Activated CD4-positive, alpha-beta T cell treated with anti-CD3 and anti-CD28 coated beads for 36 hours (primary cell): ENCODE measurements at places on chromosomes 2 and 18. TPM values are rescaled to one million over a fixed set of nuclear protein-coding genes. Genes with fewer than 3 reads are reported as not detected.
A peak's percentile ranks its signal among the peaks of the same experiment; 100 is the strongest.

GRHL1 gene
- 0.27 TPM for total RNA-seq

- no peaks in the 10 kb centered on the region for H3K4me1 ChIP-seq
- no peaks in the 10 kb centered on the region for H3K27me3 ChIP-seq
- H3K36me3 ChIP-seq: no peaks in the 10 kb centered on the region
- DNase-seq: no peak
These were observed 1815.6 kb upstream of the LRRTM1 start for GRCh38 chr2:82120115-82120514.

DNA sequence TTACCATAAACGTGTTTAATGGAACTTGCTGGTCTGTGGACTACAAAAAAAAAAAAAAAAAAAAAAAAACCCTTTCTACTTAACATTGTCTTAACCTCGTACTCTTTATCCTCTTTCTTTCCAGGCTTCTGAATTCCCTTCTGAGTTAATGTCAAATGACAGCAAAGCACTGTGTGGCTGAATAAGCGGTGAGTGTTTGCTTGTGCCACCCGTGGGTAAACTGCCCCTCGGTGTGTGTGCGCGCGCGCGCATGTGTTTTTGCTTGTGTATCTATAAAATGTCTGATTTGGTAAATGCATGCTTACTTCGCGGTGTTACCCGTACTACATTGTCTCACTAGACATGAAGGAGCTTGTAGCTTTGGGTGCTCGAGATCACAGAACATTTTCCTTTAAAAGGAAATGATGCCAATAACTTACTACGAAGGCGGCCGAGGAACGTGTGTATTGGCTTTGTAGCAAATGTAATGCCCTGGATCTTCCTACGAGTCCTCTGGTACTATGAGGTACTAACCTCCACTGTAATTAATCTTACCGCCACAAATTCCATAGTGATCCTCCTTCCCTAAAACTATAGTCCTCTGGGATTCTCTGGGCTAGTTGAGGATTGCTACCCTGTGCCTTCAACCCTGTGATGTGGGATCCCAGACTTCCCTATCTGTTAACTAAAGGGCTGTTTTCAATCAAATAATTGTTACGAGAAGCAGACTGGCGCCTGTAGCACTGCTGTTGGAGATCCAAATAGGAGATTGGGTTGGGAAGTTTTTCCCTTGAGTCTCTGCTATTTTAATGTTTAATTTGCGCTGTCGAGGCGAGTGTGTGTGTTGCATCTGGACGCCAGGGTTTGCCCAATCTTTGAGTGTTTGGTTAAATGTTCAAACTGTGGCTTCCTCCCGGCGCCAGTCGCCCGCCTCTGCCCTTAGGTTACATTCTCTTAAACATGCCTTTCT is 1.1 kb downstream of the ID2 start:
- H3K4me1 ChIP-seq: peaks cover 26% of the 10 kb centered on the region
- H3K27ac ChIP-seq: peak overlapping the region; percentile 97
- H3K36me3 ChIP-seq: peaks cover 28% of the 10 kb centered on the region
- peak; percentile 69 for DNase-seq
- peak overlapping the region; percentile 98 for H3K4me3 ChIP-seq

- no peaks in the 10 kb centered on the region for H3K4me1 ChIP-seq
- no peak for DNase-seq
- H3K4me3 ChIP-seq: no peak overlapping the region
- H3K36me3 ChIP-seq: no peaks in the 10 kb centered on the region
These were observed 52.6 kb upstream of the UNC80 start for GRCh38 chr2:209719034-209719433.

DNA sequence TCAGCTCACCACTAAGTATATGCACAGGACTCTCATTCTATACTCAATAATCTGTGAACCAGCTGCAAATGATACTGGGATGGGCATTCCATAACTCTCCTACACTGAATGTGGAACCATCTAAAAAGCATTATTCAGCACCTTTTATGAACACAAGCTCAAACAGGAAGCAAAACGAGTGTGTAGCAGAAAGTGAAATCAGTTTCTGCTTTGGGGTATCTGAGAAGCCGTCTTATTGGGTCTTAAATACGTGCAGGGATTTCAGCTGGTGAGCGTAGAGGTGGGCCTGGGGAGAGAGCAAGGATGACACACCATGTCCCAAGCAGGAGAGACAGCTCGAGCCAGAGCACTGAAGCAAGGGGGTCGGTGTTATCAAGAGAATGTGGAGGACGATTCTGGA is 120.0 kb upstream of the TTN start:
- DNase-seq: no peak
- H3K36me3 ChIP-seq: peaks cover 11% of the 10 kb centered on the region
- H3K4me1 ChIP-seq: no peaks in the 10 kb centered on the region
- H3K4me3 ChIP-seq: no peak overlapping the region
- H3K27ac ChIP-seq: no peak overlapping the region
- no peaks in the 10 kb centered on the region for H3K27me3 ChIP-seq

- no peak overlapping the region for H3K27ac ChIP-seq
- no peaks in the 10 kb centered on the region for H3K36me3 ChIP-seq
- H3K4me3 ChIP-seq: no peak overlapping the region
These were observed 84.1 kb downstream of the SMIM21 start for GRCh38 chr18:75343389-75343788.

DNA sequence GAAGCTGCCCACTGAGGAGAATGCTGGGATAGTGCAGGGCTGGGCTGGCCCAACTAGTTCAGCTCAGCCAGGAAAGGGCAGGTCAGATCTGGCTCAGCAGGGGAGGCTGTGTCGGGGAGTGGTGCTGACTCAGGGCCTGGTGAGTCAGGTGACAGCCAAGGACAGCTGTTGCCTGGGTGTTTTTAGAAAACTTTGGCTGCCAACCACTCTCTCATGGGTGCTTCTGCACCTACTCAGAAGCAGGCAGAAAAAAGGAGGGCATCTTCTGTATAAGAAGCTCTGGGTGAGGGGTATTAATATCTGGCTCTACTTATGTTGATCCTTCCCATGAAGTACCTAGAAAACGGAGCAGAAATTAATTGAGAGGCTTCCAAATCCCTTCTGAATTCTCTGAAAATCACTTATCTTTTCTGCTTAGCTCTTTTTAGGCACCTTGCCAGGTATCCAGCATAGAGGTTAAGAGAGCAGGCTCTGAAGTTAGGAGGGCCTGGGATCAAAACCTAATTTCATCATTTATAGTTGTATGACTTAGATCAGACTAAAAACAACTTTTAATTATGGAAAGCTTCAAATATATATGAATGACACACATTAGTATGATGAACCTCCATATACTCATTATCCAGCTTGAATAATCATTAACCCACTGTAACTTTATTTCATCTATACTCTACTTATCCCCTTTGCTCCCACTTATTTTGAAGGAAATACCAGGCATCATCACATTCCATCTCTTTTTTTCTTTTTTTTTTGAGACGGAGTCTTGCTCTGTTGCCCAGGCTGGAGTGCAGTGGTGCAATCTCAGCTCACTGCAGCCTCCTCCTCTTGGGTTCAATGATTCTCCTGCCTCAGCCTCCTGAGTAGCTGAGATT is 15.5 kb upstream of the RAB10 start:
- H3K4me3 ChIP-seq: no peak overlapping the region
- peaks cover 6% of the 10 kb centered on the region for H3K4me1 ChIP-seq
- no peak overlapping the region for H3K27ac ChIP-seq

- H3K27ac ChIP-seq: no peak overlapping the region
- no peaks in the 10 kb centered on the region for H3K36me3 ChIP-seq
- no peak overlapping the region for H3K4me3 ChIP-seq
- no peak for DNase-seq
- H3K27me3 ChIP-seq: no peaks in the 10 kb centered on the region
These were observed 1313.7 kb upstream of the NRXN1 start for GRCh38 chr2:52345676-52346075.

SERPINB8 gene
- total RNA-seq: 17.1 TPM

DCDC2C gene
- not detected for total RNA-seq

DNA sequence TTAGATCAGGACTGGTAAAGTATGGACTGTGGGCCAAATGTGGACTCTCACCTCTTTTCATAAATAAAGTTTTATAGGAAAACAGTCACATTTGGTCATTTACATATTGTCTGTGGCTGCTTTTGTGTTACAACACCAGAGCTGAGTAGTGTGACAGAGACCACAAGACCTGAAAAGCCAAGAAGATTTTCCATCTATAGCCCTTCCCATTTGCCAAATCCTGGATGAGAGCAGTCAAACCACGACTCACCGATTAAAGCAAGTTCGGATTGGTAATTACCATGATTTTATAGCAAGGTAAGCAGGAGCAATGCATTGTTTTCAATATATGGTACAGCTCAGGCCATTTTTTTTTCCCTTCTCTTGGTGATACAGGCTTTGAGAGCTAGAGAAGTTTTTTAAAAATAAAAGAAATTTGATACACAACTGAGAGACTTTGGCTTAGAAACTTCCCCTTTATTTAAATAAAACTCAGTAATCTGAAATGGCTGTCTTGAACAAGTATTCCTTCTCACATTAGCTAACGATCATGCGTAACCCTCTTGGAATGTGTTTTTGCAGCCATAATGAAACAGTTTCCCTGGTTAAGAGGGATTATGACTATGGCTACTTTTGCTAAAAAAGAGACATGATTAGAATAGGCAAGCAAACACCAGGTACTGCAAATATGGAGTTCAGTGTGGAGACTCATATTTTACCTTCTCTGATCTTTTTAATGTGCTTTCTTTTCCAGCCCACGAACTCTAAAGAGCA is 9.5 kb upstream of the MALL start:
- no peak overlapping the region for H3K4me3 ChIP-seq
- H3K4me1 ChIP-seq: peaks cover 11% of the 10 kb centered on the region
- no peak overlapping the region for H3K27ac ChIP-seq
- no peak for DNase-seq

DNA sequence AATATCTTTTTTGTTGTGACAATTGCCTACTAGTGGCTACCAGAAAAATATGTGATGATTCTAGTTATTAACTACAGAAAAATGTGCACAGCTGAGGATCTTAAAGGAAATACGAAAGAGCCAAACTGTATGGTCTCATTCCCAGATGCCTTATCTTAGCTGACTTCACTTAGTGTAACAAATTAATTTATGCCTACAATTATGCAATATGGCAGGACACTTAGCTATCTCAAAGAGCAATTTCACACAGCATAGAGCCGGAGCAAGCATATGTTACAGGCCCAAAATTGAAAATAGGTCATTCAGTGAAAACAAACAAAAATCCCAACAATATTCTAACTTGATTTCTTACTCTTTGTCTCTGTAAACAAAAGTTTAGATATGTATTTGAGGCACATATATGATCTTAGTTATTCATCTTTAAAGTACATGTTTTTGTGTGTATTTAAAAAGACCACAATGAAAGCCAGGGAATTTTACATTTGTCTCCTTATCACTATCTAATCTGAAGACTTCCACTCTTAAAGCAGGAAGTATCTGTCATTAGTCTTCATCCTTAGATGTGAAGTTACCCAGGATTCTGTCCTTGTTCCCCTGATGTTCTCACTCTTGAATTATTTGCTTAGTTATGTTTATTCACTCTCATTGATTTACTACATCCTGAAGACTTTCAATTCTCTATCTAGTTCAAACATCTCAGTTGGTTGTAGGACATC is 1579.0 kb upstream of the NXPH2 start:
- no peak overlapping the region for H3K27ac ChIP-seq
- no peak overlapping the region for H3K4me3 ChIP-seq
- no peaks in the 10 kb centered on the region for H3K27me3 ChIP-seq
- no peak for DNase-seq

GRCh38 chr2:41026613-41027012 is 574.7 kb upstream of the SLC8A1 start:
- no peaks in the 10 kb centered on the region for H3K27me3 ChIP-seq
- H3K4me1 ChIP-seq: no peaks in the 10 kb centered on the region
- H3K4me3 ChIP-seq: no peak overlapping the region
- no peak for DNase-seq
- H3K36me3 ChIP-seq: no peaks in the 10 kb centered on the region

CFAP65 gene
- total RNA-seq: not detected

CCDC85A gene
- not detected for total RNA-seq

DNA sequence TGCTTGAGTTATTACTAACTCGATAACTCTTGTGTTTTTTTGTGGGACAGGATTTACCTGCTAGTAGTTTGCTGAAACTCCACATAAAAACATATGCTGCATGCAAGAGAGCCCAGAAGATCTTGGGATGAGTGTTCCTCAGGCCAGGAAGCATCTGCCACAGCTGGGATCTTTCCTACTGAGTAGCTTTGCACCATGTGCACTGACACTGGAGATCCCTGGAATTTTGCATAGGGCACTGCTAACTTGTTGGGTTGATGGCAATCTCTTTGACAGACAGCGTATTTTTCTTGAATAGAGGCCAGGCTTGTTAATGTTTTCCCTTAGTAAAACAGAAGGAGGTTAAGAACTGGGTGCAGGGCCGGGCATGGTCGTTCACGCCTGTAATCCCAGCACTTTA is 808 bp upstream of the SERPINB11 start:
- no peak for DNase-seq
- H3K4me1 ChIP-seq: no peaks in the 10 kb centered on the region

IL37 gene
- total RNA-seq: not detected

DSEL gene
- total RNA-seq: 0.09 TPM

DLGAP1 gene
- not detected for total RNA-seq

FBXO36 gene
- 2.0 TPM for total RNA-seq

NMUR1 gene
- not detected for total RNA-seq

DNA sequence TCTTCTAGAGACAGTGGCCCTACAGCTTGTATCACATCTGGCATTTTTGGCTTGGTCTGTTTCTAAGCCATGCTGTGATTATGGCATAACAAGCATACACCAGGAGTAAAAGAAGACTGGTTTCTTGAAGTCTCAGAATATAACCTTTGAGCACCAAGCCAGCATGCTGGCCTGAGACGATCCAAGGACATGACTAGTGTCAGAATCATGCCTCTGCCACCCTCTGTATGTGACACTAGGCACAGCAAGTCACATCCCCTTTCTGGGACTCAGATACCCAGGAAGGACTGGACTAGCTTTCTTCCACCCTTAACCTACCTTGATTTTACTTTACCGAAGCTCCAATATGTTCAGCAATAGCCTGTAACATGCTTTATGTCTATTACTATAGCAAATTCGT is 345.5 kb downstream of the SETBP1 start:
- no peaks in the 10 kb centered on the region for H3K4me1 ChIP-seq
- H3K4me3 ChIP-seq: no peak overlapping the region
- H3K27ac ChIP-seq: no peak overlapping the region

- no peak for DNase-seq
- no peak overlapping the region for H3K4me3 ChIP-seq
- peaks cover 2% of the 10 kb centered on the region for H3K4me1 ChIP-seq
These were observed 49.8 kb downstream of the MSH2 start for GRCh38 chr2:47452761-47453160.

TEX261 gene
- 39.1 TPM for total RNA-seq

GRCh38 chr2:74924463-74925265 is 33.8 kb upstream of the POLE4 start:
- no peaks in the 10 kb centered on the region for H3K27me3 ChIP-seq
- no peak overlapping the region for H3K27ac ChIP-seq
- no peak overlapping the region for H3K4me3 ChIP-seq
- H3K4me1 ChIP-seq: peaks cover under 1% of the 10 kb centered on the region
- H3K36me3 ChIP-seq: peaks cover 3% of the 10 kb centered on the region

SULT1C4 gene
- not detected for total RNA-seq

- no peak for DNase-seq
- H3K4me1 ChIP-seq: no peaks in the 10 kb centered on the region
- no peak overlapping the region for H3K4me3 ChIP-seq
- no peak overlapping the region for H3K27ac ChIP-seq
These were observed 165.5 kb downstream of the GFPT1 start for GRCh38 chr2:69221512-69221911.
